Kidney tubule cell (primary cell): ENCODE measurements at places on chromosomes 2 and 18.
A peak's percentile ranks its signal among the peaks of the same experiment; 100 is the strongest.

GRCh38 chr2:11990576-11990975, 244.1 kb downstream of the LPIN1 start:
- DNase-seq: no peak

DNA sequence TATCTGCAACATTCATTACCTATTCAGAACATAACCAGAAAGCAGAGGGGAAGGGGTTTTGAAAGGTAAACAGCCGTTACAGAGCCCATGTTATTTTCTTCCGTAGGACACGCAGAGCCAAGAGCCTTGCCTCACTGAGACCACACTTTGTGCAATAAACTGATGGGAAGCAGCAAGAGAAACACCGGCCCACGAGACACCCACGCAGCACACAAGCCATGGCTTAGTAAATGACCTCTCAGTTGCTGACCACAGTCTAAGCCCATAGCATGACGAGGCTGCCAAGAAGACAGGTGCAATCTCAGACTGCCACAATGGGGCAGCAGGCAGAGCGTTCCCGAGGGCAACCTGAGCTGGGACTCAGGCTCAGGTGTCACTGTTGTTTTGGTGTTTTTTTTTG, 59.6 kb downstream of the CABYR start:
- DNase-seq: no peak

DNA sequence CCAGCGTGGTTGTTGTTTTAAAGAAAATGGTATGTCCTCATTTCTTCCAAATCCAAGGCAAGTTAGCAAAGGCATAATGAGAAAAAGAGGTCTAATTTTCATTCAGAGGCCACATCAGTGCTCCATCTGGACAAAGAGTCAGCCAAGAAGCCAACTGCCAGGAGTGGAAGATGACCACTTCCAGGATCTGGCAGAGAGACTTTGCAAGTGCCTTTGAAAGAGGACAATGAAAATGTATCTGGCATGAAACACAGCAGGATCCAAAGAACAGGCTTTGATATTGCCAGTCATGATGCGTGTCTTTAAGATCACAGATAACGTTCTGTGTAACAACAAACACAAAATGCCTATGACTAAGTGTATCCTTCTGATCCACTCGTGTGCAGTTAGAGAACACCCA, 82.8 kb downstream of the AFF3 start:
- DNase-seq: no peak

DNA sequence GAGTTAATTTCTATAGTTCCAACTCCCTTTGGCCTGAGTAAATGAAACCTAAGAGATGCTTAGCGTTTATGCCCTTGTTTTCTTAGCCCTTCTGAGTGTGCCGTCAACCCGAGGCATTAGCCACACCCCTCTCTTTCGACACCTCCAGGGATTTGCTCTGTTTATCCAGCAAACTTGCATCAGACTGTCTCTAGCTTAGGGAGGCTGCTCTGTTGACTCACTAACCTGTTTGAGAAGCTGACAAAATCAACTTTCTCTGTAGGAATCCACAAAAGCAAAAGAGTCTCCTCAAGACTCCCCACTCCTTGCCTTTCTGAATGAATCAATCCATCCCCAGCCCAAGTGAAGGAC, 317.6 kb downstream of the TNS1 start:
- DNase-seq: peak; percentile 69

DNA sequence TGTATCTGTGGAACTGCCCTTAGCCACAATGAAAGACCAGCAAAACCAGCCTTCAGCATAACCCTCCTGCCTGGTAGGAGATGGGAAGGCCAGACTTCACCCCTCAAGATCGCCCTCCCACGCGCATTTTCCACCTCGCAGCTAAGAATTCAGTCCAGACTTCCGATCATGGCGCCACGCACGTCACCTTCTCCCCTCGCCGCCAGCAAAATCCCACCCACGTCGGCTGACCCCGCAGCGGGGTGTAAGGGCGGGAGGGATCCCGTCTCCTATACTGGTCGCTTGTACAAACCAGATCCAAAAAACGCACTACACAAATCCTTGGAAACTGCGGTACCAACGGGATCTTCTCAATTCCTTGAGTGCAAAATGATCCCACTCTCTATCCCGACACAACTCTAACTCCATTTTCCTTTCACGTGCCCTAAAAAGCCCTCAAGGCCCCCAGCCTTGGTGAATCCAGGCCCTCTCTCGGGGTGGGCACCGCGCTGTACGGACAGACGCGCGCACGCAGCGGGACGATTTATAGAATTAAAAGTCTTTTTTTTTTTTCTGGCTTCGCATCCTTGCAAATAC, 1.0 kb upstream of the BMPR2 start:
- peak; percentile 69 for DNase-seq

GRCh38 chr2:241948901-241949735, 79.6 kb downstream of the RTP5 start:
- DNase-seq: no peak

DNA sequence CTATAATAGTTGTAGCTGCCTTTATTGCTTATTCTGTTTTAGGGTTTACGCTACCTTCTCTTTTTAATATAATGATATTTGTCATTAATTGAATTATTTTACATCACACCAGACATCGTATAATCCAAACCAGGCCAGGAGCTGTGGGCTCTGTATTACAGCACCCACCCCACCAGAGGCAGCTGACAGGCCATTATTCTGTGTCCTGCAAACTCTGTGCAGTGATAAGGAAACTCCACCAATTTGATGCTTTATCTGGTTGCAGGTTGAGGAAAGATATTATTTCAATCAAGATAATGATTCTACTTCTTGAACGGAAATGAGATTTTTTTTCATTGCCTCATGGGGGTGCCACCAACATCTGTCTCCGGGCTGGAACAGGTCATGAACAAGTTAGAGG, 227.3 kb downstream of the ZBTB7C start:
- DNase-seq: no peak

DNA sequence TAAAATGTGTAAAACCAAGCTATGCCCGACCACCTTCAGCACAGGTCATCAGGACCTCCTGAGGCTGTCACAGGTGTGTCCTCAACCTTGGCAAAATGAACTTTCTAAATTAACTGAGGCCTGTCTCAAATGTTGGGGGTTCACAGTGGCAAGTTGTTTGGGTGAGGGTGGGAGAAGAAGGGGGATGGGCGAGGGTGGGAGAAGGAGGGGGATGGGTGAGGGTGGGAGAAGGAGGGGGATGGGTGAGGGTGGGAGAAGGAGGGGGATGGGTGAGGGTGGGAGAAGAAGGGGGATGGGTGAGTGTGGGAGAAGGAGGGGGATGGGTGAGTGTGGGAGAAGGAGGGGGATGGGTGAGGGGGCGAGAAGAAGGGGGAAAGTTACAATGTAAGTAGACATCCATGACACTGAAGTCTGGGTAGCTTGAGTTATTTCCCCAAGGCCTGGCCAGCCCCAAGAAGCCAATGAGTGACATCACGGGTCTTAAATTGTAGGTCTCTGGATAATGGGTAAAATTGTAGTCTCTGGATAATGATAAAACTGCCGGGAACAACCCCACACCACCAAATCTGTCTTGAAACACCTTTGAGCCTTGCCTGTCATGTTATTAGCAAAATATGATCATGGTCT, 56.3 kb downstream of the TIMM21 start:
- no peak for DNase-seq

DNA sequence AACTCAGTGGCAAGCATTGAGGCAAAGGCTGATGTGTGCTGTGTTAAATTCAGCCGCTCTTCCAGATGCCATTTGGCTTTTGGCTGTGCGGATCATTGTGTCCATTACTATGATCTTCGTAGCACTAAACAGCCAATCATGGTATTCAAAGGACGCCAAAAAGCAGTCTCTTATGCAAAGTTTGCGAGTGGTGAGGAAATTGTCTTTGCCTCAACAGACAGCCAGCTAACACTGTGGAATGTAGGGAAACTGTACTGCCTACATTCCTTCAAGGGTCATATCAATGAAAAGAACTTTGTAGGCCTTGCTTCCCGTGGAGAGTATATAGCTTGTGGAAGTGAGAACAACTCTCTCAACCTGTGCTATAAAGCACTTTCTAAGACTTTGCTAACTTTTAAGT, 195.5 kb upstream of the RAB12 start:
- DNase-seq: no peak

DNA sequence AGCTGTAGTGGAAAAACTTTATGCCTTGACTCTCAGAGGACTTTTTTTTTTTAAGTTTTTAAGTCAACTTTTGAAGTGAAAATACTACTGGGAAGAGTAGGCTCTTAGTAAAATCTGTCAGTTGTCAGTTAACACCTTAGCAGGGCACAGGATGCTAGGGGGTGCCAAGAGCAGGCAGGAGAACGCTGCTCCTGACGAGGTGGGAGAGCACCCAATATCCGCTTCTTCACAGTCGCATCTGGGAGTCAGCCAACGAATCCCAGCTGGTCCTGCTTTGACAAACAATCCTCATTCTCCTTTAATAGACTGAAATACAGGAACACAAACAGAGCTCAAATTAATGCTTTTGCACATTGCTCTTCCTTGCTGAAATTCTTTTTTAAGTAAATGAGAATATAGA, 709.5 kb upstream of the ACVR2A start:
- no peak for DNase-seq

DNA sequence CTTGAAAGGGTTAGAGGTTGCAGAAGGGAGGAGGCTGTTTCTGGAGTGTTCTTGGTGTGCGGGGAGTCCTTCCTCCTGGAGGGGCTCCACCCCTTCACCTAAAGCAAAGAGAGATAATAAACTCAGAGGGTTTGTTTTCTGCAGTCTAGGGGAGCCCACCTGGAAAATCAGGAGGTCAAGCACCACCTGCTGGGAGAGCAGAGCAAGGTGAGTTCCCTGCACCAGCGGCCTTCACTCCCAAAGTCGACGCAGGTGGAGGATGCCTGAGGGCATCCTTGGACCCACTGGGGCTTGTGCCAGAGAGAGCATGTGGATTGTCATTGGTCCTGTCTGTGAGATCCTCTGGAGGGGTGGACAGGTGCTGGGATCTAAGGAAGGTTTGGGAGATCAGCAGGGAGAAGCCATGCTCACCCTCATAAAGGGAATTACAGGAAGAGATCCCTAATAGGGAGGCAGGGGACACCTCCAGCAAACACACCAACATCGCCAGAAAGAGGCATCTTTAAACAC, 116.7 kb downstream of the KCNF1 start:
- no peak for DNase-seq

DNA sequence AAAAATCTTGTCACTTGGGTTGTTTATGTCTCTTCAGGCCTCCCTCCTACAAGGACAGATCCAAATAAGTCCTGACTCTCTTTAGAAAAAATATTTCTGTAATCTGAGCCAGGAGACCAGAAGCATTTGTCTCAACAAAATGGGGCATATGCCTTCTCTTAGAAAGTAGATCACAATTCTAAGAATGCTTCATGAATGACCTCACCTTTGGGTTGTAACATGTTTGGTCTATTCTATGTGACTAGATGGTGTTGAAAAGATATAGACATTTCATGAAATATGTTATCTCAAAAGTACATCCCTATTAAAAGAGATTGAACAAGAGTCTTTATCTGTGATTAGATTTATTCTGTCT, 159.0 kb upstream of the SETBP1 start:
- DNase-seq: peak; percentile 46

DNA sequence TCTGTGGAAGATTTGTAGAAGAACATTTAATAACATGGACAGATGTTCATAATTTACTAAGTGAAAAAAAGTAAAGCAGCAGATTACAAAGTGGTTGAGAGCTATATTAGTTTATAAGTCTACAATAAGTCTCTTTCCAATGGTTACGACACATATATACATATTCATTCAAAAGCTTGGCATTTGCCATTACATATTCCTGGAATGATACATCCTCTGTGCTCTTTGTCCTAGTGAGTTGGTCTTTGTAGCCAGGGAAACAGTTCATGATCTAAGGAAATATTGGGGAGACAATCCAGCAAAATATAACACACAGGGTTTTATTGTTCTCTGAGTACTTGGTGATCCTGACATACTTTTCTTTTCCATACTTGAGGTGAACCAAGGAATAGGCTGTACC, 32.5 kb upstream of the SOS1 start:
- no peak for DNase-seq

DNA sequence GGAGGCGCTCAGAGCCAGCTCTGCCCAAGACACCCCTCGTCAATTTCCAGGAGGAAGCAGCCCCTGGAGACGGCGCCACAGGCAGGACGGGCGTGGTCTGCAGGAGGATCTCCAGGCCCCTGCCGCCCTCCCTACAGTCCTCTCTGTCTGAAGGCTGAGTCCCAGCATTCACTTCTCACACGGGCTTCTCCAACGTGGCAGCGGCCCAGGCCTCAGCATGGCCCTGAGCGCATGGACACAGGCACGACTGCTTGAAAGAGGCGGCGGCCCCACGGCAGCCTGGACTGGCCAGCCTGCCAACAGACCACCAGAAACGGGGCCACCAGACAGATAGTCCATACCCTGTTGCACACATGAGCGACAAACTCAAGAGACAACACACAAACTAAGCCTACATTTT, 23.3 kb downstream of the SDC1 start:
- no peak for DNase-seq

DNA sequence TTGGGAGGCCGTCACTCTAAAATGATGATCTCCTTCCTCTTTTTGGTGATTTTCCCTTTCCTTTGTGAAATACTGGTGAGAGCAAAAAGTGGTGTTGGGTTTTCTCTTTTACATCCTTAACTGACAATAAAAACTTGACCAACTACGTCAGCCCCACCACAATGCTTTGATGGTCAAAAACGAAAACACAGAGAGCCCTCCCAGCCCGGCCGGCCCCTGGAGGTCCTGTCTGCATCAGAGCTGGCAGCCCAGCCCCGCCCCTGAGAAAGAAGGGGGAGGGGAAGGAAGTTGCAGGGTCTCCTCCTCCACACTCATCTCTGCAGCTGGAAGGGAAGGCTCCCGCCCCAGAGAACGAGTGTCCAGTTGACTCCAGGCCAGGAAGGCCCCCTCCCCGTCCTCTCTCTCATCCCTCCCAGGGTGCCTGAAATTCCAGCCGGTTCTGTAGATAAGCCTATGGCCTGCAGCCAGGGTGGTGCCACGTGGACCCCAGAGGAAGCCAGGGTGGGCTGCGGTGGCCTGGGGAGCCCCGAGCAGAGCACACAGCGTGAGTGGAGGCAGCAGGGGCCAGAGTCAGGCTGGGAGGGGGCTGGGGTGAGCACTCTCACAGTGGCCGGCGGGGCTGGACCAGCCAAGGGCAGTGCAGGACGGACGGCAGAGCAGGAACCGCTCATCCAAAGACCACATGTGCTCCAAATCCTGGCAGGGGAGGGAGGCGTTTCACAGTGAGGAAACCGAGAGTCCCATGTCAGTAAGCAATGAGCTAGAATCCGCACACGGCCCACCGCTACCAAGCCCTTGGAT, 19.8 kb downstream of the BIN1 start:
- no peak for DNase-seq

GRCh38 chr2:42095923-42096408, 48.1 kb downstream of the PKDCC start:
- DNase-seq: peak; percentile 70

DNA sequence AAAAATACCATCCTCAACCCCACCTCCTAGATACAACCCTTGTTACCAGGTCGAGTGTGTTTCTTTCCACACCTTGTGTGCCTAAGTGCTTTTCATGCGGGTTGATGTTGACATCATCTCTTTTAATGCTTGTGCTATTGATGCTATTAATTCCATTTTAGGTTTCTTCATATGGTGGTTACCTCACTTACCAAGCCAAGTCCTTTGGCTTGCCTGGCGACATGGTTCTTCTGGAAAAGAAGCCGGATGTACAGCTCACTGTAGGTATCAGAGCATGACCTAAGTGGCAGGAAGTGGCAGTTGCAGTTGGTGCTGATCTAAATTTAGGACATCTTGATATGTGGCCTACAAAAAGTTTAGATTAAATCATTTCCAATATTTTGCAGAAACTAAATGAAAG, 149.9 kb upstream of the TTC39C start:
- no peak for DNase-seq
